ENCODE measurements at places on chromosomes 7 and 10.

GRCh38 chr10:110803830-110804338 is 67.8 kb upstream of the PDCD4 start:
- peak; percentile 61 for DNase-seq

GRCh38 chr7:97001656-97002554 is 3.4 kb upstream of the DLX6 start:
- no peak for DNase-seq

DNA sequence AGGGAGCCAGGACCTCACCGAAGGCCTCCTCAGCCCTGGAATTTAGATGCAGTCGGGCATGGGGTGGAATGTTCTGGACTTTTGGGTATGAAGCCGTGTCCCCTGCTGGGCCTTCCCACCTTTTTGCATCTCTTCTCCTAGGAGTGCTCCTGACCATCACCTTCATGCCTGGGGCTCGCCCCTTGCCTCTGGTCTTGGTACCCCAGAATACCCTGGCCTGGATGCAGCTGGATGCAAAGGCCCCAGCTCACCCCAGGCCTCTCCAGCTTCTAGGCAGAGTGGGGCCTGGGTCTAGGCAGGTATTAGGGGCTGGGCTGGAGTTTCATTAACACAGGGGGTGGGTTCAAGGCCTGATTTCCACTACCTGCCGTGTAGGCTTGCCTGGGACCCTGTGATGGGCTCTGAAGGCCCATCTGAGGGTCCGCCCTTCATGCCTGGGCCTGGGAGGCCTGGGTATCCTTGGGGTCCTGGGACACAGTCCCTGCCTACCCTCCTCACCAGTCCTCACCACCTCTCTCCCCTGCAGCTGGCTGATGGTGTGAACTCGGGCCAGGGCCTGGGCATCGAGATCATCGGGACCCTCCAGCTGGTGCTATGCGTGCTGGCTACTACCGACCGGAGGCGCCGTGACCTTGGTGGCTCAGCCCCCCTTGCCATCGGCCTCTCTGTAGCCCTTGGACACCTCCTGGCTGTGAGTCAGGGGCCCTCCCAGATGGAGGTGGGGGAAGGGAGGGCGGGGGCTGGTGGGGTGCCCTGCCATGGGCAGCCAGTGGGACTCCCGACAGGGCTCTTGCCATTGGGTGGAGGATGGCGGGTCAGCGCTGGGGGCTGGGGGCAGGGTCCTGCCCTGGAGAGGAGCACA is 10.1 kb downstream of the AQP1 start:
- no peak for DNase-seq

GRCh38 chr7:127850195-127850594 is 181.0 kb downstream of the LRRC4 start:
- DNase-seq: no peak

Data from fibroblast of skin of scalp (primary cell).